ENCODE measurements at places on chromosomes 2 and 18.
A peak's percentile ranks its signal among the peaks of the same experiment; 100 is the strongest.

DNA sequence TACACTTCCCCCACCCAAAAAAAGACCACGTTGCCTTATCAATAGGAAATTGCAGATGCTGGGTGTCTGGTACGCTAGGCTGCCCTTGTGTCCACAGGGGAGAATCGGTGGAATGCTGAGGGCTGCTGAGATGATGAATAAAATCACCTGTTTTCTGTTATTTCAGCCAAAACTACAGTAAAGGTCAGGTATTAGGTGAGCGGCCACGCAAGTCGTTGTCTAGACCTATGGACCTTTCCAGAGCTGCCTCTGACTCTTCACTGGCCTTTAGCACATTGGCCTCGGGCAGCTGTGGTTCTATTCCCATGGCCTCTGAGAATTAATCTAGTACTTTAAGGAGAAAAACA is 89.6 kb downstream of the MTCL1 start:
- no peak for DNase-seq

DNA sequence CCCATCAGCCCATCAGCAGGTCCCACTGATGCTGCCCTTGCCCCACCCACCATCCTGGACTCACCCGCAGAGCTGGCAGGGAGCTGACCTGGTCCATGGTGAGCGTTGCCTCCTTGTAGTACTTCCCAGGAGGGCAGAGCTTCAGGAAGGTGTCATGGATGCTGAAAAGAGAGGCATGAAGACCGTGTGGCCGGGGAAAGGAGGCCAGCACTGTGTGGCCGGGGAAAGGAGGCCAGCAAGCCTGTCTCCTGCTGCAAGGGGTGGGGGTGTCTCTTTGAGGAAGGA is 11.9 kb downstream of the CIB4 start:
- no peak for DNase-seq

- DNase-seq, result no peak
These were observed 67.2 kb downstream of the XDH start for GRCh38 chr2:31347319-31347718.

GRCh38 chr2:38666556-38666910 is 619 bp downstream of the GALM start:
- no peak for DNase-seq

DNA sequence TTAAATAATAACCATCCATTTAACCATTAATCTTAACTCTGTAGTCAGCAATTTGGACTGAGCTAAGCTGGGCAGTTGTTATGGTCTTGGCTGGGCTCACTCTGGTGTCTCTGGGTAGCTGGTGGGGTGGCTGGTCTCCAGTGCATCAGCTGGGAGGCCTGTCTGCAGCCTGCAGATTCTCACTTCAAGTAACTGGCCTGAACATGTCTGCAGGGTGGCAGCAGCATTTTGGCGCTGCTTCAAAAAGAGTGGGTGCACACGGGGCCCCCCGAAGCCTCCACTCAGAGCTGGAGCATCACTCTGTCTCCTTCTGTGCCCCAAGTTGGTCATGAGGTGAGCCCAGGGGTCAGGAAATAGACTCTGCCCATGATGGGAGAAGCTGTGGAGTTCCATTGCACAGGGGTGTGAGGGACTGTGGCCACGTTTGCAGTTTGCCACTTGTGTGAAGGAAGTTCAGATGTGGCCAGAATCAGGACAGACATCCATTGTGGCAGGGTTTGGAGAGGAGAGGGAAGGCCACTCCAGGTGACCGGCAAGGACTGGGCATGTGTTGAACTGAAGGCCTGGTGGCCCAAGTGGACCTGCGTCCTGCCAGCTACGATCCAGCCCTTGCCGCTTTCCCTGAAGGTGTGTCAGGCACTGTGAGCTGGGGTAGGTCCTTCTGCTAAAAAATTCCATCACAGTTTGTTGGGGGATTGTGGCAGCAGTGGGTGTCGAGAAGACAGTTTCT is 4.9 kb upstream of the ALLC start:
- no peak for DNase-seq

DNA sequence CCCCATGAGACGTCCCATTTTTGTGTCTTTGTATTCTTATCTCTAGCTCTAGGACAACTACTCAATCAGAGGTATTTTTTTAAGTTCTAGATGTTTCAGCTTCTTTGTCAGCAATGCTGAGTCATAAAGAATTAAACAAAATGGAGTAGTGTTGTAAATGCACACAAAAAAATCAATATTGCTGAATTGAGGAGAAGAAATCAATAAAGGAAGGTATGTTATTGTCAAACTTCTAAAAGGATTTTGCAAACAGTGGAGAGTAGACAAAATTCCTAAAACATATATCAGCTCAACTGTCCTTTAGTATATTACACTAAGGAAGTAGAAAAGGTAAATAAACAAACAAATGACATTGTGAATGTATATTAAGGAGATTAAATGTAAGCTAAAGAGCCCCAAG is 726.1 kb upstream of the NRXN1 start:
- DNase-seq, result no peak

DNA sequence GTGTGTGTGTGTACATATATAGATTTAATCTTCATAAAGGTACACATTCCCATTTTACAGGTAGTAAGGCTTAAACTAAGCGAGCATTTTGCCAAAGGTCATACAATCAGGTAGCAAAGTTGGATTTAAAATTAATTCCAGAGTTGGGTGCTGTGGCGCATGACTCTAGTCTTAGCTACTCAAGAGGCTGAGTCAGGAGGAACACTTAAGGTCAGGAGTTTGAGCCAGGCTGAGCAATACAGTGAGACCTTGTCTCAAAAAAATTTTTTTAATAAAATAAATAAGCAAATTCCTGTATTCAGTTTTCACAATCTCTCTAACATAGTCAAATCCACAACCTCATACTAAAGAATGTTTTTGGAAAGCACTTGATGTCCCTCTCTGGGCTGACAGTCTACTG is 111.5 kb upstream of the LDLRAD4 start:
- DNase-seq, result no peak

DNA sequence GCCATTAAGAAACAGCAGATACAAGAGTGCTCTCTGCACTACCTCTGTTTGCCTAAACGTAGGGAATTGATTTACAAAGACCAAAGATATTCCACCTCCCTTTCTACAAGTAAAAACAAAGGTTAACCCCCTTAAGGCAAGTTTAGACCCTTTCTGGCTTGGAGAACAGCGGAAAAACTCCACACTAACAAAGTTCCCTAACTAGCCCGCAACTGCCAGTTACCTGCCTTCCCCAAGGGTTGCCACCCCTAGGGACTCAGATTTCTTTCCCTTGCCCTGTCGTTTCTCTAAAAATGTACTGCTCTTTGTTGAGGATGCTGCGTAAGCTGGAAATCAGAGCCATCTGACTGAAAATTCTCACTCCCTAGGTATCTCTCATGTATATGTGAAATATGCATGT is 627.5 kb upstream of the SOX11 start:
- no peak for DNase-seq

DNA sequence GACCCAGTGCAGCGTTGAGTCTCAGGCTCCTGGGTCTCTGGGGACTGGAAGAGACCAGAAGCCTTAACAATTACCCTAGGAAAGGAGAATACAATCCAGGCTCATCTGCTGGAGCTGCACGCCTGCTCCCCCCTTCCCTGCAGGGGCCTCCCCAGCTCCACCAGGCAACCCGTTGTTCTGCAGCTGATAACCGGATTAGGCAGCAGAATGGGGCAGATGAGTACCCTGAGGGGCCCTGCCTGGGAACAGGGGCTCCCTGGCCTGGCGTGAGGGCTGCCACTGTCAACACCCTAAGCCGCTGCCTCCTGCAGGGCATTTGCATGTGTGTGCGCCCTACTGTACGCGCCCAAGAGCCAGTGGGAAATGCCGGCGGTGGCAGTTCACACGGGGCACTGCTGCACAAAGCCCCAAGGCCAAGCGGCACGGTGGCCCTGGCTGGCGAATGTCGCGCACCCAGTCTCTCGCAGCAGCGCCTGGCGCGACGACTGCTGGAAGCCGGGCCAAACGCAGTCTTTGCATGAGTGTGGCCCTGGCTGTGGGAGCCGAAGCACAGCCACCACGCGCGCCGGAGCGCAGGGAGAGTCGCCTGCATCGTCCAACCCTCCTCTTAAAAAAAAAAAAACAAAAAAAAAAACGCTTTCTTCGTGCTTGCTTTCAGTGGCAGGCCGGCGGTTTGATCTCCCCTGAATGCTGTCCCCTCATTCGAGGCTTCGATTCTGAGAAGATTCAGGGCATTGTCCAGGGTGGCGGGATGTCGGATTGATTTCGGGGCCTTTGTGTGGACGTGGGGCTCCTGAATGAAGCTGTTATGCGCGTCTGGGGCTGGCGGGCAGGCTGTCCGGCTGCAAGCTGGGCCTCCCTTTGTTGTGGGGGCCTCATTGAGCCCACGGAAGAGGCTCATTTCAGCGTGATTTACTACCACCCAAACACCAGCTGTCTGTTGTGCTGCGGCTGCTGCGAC is 63.8 kb downstream of the SETBP1 start:
- DNase-seq, result no peak

GRCh38 chr2:219592736-219593135 is 4.9 kb upstream of the STK11IP start:
- no peak for DNase-seq

- no peak for DNase-seq
These were observed 37.8 kb upstream of the IKZF2 start for GRCh38 chr2:213189001-213189899.

- DNase-seq, result peak; percentile 21
These were observed 306.2 kb upstream of the CXCR4 start for GRCh38 chr2:136424112-136424511.

DNA sequence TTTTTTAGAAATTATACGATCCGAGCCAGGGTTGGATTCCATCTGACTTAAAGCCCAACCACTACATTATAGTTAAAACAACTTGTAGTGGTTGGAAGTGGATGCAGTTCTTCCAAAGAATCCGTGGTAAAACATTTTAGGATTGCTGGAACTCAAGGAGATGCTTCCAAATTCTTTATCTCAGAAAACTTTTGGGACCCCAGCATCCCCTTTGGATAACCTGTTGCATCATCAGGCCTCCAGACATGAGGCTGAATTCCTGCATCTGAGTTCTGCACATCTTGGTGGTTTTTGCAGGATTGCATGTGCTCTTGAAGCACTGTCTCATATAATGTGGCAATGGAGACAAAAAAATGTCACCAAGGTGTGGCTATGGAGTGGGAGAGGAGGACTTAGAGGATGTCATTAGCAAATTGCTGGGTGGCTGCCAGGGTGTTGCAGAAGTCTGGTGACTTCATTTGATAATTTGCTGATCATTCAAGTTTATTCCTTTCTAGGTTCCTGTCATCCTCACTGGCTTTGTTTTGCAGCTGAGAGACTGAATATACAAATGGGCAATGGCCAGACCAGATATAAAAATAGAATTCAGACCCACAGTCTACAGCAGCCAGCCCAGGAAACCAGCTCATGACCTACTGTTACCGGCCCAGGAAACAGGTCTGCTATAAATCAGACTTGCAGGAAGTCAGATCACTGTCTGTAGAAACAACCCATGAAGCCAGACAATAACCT is 207.7 kb downstream of the BCL2 start:
- DNase-seq, result no peak

DNA sequence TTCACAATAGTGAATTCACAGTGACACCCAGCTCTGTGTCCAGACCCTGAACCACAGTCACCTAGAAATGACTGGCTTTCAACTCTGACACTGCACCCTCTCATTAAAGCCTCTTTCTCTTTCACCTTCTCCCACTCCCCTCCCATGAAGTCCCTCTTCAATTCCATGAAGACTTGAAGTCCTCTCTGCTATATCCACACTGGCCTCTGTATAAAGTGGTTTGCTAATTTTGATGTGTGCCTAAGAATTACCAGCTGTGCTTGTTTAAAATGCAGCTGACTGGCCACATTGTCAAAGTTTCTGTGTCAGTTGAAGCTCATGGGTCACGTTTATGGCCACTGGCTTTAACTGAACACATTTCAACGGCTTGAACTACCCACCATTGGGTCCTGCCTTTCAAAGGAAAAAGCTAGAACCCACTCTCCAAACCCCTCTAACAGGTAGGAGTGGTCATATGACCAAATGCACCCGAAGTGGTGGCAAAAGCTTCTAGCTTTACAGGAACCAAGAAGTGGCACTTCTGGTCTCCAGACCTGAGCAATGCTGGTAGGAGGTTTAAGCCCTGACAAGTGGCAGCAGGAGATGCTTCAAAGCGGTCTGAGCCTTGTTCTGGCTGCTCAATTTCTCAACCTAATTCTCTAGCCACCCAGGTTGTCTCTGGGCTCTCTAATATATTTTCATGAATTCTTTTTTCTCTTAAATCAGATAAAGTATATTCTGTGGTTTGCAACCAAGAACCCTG is 34.2 kb downstream of the B4GALT6 start:
- no peak for DNase-seq

- DNase-seq, result no peak
These were observed 75.9 kb downstream of the TMEM18 start for GRCh38 chr2:601387-601698.

GRCh38 chr18:61574665-61575064 is 241.4 kb downstream of the CDH20 start:
- no peak for DNase-seq

- no peak for DNase-seq
These were observed 508.9 kb upstream of the MYT1L start for GRCh38 chr2:2839782-2840531.

DNA sequence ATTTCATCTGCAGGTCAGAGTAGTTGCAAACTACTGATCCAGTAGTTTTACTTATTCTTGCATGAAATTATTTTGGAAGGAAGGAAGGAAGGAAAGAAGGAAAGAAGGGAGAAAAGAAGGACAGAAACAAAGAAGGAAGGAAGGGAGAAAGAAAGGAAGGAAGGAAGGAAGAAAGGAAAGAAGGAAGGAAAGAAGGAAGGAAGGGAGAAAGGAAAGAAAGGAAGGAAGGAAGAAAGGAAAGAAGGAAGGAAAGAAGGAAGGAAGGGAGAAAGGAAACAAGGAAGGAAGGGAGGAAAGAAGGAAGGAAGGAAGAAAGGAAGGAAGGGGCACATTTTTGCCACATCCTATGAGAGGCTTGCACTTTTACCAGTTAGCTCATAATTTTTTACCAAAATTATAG is 186.2 kb downstream of the LRRTM4 start:
- no peak for DNase-seq

GRCh38 chr2:109619032-109619615 is 5.0 kb downstream of the SOWAHC start:
- no peak for DNase-seq

All from CD8-positive, alpha-beta memory T cell (primary cell).